ENCODE measurements at places on chromosomes 13 and 19. TPM values are rescaled to one million over a fixed set of nuclear protein-coding genes. Genes with fewer than 3 reads are reported as not detected.

- no peak for DNase-seq
- no peaks in the 10 kb centered on the region for H3K4me1 ChIP-seq
- H3K4me3 ChIP-seq, result no peak overlapping the region
- H3K27me3 ChIP-seq, result peaks cover 6% of the 10 kb centered on the region
Observed at GRCh38 chr19:13600802-13601201, 94.5 kb upstream of the CACNA1A start.

CDX2 gene
- total RNA-seq, result 0.04 TPM

PCDH8 gene
- total RNA-seq, result not detected

DNA sequence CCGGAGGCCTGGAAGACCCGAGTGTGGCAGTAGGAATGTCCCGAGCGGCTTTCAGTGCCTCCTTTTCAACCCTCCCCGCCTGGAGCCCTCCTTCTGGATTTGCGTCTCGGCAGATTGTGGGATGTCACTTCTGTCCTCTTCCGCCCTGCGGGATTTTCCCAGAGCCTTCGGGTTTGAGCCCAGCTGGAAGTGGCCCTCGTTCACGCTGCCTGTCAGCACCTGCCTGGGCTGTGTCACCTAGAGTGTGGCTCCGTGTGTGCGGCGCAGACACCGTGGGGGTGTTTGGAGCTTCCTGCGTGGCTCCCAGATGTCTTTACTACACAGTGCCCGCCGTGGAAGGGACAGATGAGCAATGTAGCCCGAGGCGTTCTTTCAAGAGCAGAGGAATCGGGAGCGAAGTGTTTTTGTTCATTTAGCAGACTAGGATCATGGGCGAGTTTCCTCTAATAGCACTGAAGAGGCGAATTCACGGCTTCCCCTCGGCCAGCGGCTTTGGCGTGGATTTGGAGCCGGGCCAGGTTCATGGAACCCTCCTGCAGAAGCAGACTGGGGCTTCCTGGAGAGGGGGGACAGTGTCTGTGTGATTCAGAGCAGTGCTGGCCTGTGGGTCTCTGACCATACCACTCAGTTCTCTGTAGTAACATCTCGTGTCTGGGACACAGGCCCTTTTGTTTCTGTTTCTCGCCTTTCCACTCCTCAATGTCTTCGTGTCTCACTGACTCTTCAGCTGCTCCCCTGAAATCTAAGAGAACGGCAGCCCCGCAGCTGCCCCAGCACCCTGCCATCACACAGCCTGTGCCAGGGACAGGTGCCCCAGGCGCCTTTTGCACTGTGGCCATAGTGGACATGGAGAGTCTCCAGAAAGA is 68.0 kb downstream of the KDM4B start:
- peaks cover 44% of the 10 kb centered on the region for H3K4me1 ChIP-seq
- H3K4me3 ChIP-seq, result no peak overlapping the region
- no peak for DNase-seq
- H3K36me3 ChIP-seq, result peaks cover 52% of the 10 kb centered on the region

DNA sequence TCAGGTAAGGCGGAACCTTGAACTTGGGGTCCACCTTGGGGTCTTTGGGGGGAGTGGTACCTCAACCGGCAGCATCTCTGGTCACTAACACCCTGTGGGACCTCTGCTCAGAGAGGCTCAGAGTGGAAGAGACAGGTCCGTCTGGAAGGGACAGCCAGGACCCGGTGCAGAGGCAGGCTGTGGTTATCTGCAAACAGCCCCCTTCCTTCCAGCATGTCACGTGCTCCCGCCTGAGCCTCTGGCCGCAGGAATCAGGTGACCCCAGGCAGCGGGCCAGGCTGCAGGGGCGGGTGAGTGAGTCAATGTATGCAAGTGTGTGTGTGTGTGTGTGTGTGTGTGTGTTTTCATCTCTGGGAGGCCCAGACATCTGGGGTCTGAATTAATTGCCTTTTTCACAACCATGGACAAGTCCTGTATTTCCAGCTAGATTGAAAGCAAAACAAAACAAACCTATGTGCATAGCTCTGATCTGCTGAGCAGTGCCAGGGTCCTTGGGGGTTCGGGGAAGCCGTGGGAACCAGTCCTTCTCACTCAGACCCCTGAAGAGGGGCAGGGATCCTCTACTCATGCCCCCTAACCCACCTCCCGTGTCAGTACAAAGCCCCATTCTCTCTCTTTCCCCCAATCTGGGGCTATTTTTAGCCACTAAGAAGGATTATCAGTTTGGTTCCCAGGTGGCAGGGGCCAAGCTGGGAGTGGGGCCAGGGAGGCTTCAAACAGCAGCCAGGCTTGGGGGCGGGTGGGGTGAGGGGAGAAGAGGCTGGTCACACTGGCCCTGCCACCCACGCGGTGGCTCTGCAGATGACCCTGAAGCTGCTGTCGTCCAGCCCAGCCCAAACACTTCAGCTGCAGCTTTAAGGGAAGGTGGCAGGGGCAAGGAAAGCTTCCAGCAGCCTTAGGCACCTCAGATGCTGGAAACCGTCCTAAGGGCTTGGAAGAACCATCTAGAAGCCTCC is 31.4 kb downstream of the CERS4 start:
- no peaks in the 10 kb centered on the region for H3K27me3 ChIP-seq
- H3K4me3 ChIP-seq, result no peak overlapping the region
- peak overlapping the region; percentile 67 for H3K27ac ChIP-seq
- no peaks in the 10 kb centered on the region for H3K36me3 ChIP-seq

DNA sequence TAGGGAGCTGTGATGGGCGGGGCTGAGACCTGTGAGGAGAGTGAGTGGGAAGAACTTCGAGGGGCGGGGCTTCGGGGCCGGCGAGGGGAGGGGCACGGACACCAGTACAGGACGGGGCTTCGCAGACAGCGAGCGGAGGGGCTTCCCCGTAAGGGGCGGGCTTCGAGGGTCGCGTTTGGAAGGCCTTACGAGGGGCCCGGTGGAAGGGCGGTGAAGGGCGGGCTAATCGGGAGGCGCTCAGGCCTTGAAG is 4.1 kb upstream of the EMP3 start:
- H3K27ac ChIP-seq, result peak overlapping the region; percentile 99
- DNase-seq, result peak; percentile 97
- no peaks in the 10 kb centered on the region for H3K27me3 ChIP-seq
- peaks cover 26% of the 10 kb centered on the region for H3K4me1 ChIP-seq

FREM2 gene
- 0.02 TPM for total RNA-seq

- no peaks in the 10 kb centered on the region for H3K27me3 ChIP-seq
- peaks cover 8% of the 10 kb centered on the region for H3K4me1 ChIP-seq
- DNase-seq, result no peak
- H3K27ac ChIP-seq, result no peak overlapping the region
- H3K4me3 ChIP-seq, result no peak overlapping the region
Observed at GRCh38 chr13:77028202-77028601, 1.2 kb upstream of the FBXL3 start.

AMER2 gene
- total RNA-seq, result not detected

GRCh38 chr19:30364866-30365800 is 7.1 kb upstream of the ZNF536 start:
- no peaks in the 10 kb centered on the region for H3K4me1 ChIP-seq
- no peak overlapping the region for H3K4me3 ChIP-seq
- peaks cover 6% of the 10 kb centered on the region for H3K27me3 ChIP-seq
- no peaks in the 10 kb centered on the region for H3K36me3 ChIP-seq

DNA sequence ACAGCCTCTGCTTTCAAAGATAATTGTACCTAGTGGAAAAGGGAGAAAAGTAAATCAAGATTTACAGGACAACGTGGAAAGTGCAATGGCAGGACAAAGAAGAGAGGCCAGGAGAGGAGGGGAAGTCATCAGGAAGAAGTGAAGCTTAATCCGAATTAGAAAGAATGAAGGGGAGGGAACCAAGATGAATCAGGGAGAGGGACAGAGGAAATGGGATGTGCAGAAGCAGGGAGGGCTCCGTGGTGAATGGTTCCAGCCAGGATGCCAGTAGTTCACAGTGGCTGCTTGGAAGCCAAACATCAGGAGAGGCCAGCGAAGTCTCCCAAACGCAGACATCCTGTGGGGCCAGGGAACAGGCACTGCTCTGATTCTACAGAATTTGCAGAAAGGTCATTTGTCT is 144.4 kb downstream of the LIG4 start:
- DNase-seq, result no peak
- no peaks in the 10 kb centered on the region for H3K27me3 ChIP-seq
- no peaks in the 10 kb centered on the region for H3K36me3 ChIP-seq
- H3K4me1 ChIP-seq, result no peaks in the 10 kb centered on the region
